Activated naive CD8-positive, alpha-beta T cell treated with anti-CD3 and anti-CD28 coated beads, Interleukin-2, amount 10 ng/mL, durations not matched to agents 7 days and 5 days (primary cell): ENCODE measurements at places on chromosomes 7 and 10. TPM values are rescaled to one million over a fixed set of nuclear protein-coding genes. Genes with fewer than 3 reads are reported as not detected.

DNA sequence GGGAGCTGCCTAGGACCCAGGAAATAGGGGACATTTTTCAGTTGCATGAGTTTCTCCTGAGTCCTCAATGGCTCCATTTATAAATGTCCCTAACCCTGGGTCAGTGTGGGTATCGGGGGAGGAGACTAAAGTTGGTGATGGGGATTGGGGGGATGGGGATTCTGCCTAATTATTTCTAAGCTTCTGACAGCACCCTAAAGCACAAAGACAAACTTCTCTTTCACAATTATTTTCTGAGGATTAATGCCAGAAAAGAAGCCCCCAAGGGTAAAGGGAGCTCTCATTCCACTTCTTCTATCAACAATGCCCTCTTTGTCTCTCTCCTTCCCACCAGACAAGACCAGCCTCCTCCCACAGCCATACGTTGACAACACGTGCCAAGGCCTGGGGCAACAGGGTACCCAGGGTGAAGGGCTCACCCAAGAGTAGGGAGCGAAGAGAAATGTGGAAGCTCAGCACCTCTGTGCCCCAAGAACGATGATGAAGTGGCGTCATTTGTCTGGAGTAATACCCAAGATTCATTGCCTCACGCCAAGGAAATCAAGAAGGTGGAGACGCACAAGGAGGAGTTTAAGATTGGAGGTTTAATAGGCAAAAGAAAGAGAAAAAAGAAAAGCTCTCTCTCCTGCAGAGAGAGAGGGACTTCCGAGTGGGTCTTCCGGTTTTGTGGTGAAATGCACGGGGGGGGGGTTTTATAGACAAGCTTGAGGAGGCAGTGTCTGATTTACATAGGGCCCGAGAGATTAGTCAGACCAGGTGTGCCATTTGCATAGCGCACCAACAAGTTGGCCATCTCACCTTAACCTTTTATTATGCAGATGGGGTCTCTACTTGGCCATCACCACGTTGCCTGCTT, 14.4 kb upstream of the GJC3 start:
- no peak for DNase-seq

Gene SLC18A2
- 0.17 TPM for total RNA-seq

GRCh38 chr7:68604541-68604940, 993.7 kb upstream of the AUTS2 start:
- no peak for DNase-seq

Gene SCART1
- 6.3 TPM for total RNA-seq

DNA sequence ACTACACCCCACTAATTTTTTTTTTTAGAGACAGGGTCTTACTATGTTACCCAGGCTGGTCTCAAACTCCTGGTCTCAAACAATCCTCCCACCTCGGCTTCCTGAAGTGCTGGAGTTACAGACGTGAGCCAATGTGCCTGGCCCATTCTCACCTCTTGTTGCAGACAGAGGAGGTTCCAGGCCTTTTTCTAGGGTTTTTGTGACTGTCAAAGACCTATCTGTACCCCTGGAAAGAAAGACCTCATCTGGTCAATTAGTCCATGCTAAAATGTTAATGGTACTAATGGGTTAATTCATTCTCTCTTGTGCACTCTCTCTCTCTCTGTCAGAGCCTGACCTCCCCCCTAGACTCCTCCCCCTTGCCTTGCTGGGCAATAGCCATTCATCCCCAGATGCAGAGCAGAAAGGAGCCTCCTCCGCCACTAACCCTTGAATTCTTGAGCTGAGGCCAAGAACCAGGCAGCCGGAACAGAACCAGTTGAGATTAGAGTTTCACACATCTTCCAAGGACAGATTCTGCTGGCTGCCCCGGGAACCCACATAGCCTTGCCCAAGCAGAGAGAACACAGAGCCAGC, 209.7 kb downstream of the SKIDA1 start:
- no peak for DNase-seq

Gene NUDT13
- total RNA-seq, result 2.1 TPM

GRCh38 chr10:88994019-88994418, 3.4 kb downstream of the FAS start:
- DNase-seq, result no peak

DNA sequence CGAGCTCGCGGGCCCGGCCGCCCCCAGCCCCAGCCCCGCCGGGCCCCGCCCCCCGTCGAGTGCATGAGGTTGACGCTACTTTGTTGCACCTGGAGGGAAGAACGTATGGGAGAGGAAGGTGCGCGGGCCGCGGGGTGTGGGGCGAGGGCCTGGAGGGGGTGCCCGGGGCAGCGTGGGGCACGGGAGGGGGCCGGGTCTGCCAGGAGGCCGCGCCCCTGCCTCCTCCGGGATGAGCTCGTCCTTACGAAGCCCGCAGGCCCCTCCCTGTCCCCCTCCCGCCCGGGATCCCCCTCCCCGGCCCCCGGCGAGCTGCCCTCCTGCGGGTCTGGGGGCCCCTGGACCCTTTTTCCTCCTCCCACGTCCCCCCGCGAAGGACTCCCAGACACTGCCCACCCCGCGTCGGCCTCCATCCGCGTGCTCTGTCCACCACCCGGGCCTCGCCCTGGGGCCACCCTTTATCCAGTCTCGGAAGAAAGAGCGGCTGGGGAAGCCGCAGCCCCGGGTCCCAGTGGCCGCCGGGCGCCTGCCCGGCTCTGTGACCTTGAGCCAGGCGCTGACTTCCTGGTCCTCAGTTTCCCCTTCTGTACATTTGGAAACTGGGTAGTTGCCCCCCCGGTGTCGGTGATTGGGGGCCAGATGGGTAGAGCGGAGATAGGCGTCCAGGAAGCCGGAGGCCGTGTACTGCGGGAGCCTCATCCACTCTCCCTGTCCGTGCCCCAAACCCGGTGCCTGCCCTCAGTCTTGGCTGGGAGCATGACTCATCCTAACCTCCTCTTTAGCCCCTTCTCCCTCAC, 521 bp downstream of the LIMK1 start:
- peak; percentile 54 for DNase-seq

GRCh38 chr7:78191475-78192079, 393.0 kb downstream of the PHTF2 start:
- no peak for DNase-seq

- DNase-seq, result no peak
These were observed 121.7 kb downstream of the PRPF18 start for GRCh38 chr10:13708256-13708990.

DNA sequence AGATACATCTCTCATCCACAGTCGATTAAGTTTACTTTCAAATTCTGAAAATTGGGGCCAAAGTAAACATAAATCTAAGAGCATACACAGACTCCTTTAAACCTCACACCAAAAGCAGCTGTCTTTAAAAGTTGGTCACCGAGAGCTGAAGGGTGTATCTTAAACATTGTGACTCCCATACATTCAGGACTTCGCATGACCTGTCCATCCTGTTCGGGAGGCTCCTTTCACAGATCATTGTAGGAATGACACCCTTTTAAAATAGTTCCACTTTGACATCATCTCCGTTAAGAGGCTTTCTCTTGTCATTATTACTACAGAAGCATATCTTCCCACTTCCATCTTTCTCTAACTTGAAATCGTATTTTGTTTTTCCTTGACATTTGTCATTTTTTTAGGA, 440.0 kb downstream of the DNAJB9 start:
- no peak for DNase-seq

GRCh38 chr7:23938937-23939552, 229.0 kb downstream of the STK31 start:
- DNase-seq, result no peak

GRCh38 chr10:89296220-89296648, 5.6 kb upstream of the IFIT2 start:
- no peak for DNase-seq

- no peak for DNase-seq
These were observed 115.5 kb upstream of the AFAP1L2 start for GRCh38 chr10:114519756-114520293.

- no peak for DNase-seq
These were observed 268.3 kb downstream of the TWIST1 start for GRCh38 chr7:18849130-18849529.

Gene WDFY4
- total RNA-seq, result 1.5 TPM

Gene CYP2C19
- not detected for total RNA-seq

Gene TFPI2
- not detected for total RNA-seq

DNA sequence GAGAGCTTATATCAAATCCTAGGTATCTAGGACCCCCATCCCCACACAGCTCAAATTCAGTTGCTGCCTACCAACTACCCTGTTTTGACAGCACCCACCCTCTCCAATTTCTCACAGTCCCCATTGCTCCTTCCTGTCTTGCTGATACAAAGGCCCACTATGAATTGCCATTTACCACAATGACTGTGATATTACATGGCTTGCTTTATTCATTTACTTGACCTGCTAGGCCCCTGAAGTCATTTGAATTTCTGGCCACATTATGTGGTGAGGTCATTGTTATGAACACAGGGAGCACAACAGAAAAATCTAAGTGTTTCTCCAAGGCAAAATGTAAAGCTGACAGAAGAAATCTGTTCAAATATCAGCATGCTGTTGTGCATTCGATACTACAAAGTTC, 101.4 kb downstream of the PPP1R17 start:
- no peak for DNase-seq

Gene RBP4
- total RNA-seq, result not detected
